ENCODE measurements at places on chromosomes 5 and 9. TPM values are rescaled to one million over a fixed set of nuclear protein-coding genes. Genes with fewer than 3 reads are reported as not detected.

The CRB2 gene
- not detected for total RNA-seq

The KYAT1 gene
- 17.8 TPM for total RNA-seq

The TERT gene
- total RNA-seq: 0.72 TPM

The FAM153A gene
- not detected for total RNA-seq

The SLC1A1 gene
- total RNA-seq: 1.3 TPM

The CYSRT1 gene
- 0.89 TPM for total RNA-seq

The SUSD3 gene
- 0.40 TPM for total RNA-seq

The SQSTM1 gene
- total RNA-seq: 484 TPM

The KCNT1 gene
- total RNA-seq: not detected

The NME5 gene
- not detected for total RNA-seq

The FAM151B gene
- 2.6 TPM for total RNA-seq

The SHISAL2B gene
- not detected for total RNA-seq

The ZNF367 gene
- 25.8 TPM for total RNA-seq

The GADD45G gene
- total RNA-seq: 3.5 TPM

The ACSL6 gene
- 1.1 TPM for total RNA-seq

The GRXCR2 gene
- total RNA-seq: not detected
